Regular cardiac myocyte (primary cell): ENCODE measurements at places on chromosomes 7 and 10. TPM values are rescaled to one million over a fixed set of nuclear protein-coding genes. Genes with fewer than 3 reads are reported as not detected.

The AQP1 gene
- total RNA-seq = 111 and 152 TPM in 2 replicates

The THNSL1 gene
- total RNA-seq = 4.2 and 5.0 TPM in 2 replicates

The CADPS2 gene
- total RNA-seq = 14.4 and 25.9 TPM in 2 replicates

The CALML5 gene
- not detected in 2 replicates for total RNA-seq

The ATXN7L1 gene
- total RNA-seq = 3.9 and 4.2 TPM in 2 replicates

The COBL gene
- not detected in 2 replicates for total RNA-seq

The RAB11FIP2 gene
- total RNA-seq = 12.1 and 13.2 TPM in 2 replicates

The TYSND1 gene
- total RNA-seq = 7.9 and 11.3 TPM in 2 replicates

The PRRT4 gene
- total RNA-seq = under 0.01 TPM in 1 of 2 replicates, not detected in the other

The KLLN gene
- 0.58 and 0.85 TPM in 2 replicates for total RNA-seq
